NCI-H69 (cell line): ENCODE measurements at places on chromosomes 4 and X.
A peak's percentile ranks its signal among the peaks of the same experiment; 100 is the strongest.

DNA sequence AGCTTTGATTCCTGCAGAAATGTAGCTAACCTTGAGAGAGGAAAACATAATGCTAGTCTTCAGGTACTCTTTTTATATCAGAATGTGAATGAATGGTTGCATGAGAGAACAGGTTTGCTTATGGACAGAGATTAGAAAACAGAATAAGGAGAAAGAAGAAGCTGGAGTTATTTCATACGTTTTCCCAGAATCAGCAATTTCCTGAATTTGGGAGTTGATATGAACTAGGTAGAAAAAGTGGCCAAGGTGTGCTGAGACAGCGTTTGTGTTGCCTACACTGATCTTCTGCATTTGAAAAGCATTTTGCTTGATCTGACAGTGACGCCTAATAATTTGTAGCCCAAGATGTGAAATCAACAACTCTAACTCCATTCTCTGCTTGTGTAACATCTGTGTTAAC, 12.5 kb downstream of the GABRB1 start:
- no peak for DNase-seq

DNA sequence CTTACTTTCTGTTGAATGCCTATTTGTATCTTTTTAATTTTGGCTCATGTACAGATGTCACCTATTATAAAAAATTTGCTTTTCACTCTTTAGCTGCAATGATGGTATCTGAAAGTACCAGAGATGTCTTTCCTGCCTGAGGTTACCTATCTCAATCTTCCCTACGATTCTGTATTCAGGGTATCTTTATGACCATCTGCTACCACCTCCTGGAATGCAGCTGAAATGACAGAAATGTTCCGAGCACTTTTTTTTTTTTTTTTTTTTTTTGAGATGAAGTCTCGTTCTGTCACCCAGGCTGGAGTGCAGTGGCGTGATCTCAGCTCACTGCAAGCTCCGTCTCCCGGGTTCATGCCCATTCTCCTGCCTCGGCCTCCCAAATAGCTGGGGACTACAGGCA, 136.4 kb downstream of the REPS2 start:
- DNase-seq, result peak; percentile 65

GRCh38 chrX:150701377-150701776, 8.2 kb downstream of the MTMR1 start:
- no peak for DNase-seq

DNA sequence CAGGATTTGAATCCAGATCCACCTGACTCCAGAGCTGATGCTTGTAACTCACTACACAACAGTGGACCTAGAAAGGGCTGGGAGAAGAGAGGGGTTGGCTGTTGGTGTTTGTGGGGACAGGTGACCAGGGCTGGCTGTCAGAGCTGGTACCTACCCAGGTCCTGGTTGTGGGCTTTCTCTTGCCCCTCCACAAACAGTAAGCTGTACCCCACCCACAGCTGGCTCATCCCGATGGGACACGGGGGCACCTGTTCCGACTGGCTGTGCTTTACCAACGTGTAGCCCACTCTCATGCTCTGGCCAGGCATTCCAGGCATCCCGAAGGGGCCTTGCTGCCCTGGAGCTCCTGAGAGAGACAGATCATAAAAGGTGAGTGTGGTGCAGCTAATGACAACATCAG, 68.7 kb downstream of the ATG4A start:
- no peak for DNase-seq

- no peak for DNase-seq
Observed at GRCh38 chr4:64682946-64683345, 273.7 kb upstream of the TECRL start.
